ENCODE measurements at places on chromosomes 3 and 15.

GRCh38 chr3:123841476-123842238, 42.5 kb downstream of the MYLK start:
- DNase-seq, result no peak

- no peak for DNase-seq
Observed at GRCh38 chr3:57393977-57394376, 101.5 kb upstream of the ASB14 start.

DNA sequence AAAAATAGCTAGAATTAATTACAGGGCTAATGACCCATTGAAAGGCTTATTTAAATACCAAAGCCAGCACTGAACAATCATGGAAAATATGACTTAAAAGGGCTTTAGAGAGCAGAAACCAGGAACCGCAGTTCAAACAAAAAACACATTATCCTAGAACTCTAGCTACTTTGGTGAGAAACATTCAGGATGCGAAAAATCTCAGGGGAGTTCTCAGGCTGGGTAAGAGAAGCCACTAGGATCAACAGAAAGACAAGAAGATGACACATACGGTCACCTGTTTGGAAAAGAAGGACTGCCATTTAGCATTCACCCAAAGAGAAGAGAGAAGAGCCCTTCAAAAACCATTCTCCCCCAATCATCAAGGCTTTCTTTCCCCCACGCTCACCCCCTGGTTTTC, 75.6 kb upstream of the ICE2 start:
- no peak for DNase-seq

DNA sequence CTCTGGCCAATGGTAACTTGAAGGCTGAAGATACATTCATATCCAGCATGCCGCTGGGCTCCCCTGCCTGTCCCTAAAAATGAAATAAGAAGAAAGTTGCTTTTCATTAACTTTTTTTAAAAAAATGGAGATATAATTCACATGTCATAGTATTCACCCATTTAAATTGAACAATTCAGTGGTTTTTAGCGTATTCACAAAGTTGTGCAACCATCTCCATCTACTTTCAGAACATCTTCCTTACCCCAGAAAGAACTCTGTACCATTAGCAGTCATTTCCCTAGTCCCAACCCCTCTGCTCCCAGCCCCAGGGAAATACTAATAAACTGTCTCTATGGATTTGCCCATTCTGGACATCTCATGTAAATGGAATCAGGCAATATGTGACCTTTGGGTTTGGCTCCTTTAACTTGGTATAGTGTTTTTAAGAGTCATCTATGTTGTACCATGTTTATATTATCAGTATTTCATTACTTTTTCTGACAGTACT, 55.8 kb upstream of the GATM start:
- DNase-seq, result no peak

- DNase-seq, result no peak
Observed at GRCh38 chr3:30886888-30887287, 7.6 kb downstream of the GADL1 start.

- no peak for DNase-seq
Observed at GRCh38 chr3:52174896-52175295, 20.7 kb upstream of the POC1A start.

GRCh38 chr3:124767691-124768090, 37.4 kb downstream of the UMPS start:
- no peak for DNase-seq

DNA sequence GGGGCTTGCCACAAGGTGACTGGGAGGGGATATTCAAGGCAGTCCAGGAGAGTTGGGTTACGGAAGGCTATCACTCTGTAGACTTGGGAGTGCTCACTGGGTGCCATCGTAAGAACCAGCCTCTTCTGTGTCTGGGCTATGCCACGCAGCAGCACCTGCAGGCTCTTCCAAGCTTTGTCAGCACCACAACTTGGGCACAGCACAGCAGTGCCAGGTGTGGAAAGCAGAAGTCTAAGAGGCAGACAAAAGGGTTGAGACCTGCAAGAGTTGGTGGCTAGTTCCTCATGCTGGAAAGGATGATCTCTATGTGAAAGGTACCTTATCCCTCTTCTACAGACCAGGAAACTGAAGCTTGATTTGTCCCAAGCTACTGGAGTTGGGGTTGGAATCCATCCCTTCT, 15.8 kb downstream of the CX3CR1 start:
- DNase-seq, result no peak

- DNase-seq, result no peak
Observed at GRCh38 chr15:40266828-40267304, 16.0 kb downstream of the ANKRD63 start.
